ENCODE measurements at places on chromosomes 11 and 22.

GRCh38 chr22:45273452-45274075, 11.2 kb upstream of the UPK3A start:
- no peak for DNase-seq

- DNase-seq = no peak
Measured at GRCh38 chr11:69526453-69526810, 45.0 kb downstream of the LINC01488 start.

DNA sequence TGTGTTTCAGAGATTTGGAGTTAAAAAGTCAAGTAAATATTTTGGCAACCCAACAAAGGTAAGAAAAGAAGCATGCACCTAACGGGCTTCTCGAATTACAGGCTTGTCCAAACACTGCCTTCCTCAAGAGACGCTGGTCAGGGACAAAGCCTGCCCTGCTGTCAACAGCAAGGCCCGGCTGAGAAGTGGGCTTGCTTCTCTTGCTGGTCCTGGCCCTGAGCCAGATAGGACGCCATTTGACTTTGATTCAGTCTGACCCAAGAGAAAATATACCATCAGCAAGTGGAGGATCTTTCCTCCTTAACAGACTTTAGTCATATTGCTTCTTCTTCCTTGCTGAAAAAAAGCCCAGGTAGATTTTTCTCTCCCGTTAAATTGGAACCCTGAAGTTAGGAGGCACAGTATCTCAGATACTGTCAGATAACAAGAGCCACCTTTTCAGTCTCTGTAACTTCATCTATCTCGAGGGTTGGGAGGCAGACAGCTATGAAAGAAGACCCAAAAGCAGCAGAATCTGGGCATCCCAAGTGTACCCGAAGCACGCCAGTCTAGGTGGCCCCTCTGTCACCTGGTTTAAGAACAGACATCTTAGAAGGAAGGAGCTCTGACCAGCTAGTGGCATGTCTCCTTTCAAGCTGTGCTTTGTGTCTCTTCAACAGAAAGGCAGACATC, 57.5 kb downstream of the C22orf31 start:
- no peak for DNase-seq

DNA sequence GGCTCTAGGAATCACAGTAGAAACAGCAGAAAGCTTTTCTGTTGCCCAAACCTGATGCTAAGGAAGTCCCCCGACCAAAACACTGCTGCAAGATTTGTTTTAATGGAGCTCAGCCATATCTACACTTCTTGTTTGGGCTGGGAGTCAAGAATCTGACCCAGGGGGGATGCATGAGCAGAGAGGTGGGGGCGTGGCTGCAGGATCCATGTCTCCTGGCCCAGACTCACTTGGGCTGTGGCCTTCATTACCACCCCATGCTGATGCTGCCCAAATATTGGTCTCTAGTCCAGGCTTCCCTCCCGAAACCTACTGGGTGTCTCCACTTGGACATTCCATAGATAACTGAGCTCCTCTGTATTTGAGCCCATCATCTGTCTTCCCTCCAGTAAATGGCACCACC, 361.5 kb upstream of the LARGE1 start:
- no peak for DNase-seq

DNA sequence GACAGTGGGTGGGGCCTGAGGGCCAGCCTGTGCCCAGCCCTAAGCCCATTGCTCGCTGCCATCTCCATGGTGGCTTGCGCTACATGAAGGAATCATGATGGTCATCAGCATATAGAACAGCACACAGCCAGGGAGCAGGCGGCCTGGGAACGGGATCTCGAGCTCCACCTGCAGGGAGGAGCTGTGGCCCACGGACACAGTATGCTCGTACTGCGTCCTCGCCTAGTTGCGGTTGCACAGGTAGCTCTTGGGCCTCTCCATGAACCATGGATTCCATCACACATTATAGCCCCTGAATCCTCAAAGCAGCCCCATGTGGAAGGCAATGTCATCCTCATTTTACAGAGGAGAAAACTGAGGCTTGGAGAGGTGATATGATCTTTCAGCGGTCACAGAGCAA, 15.1 kb downstream of the SEC14L4 start:
- no peak for DNase-seq

DNA sequence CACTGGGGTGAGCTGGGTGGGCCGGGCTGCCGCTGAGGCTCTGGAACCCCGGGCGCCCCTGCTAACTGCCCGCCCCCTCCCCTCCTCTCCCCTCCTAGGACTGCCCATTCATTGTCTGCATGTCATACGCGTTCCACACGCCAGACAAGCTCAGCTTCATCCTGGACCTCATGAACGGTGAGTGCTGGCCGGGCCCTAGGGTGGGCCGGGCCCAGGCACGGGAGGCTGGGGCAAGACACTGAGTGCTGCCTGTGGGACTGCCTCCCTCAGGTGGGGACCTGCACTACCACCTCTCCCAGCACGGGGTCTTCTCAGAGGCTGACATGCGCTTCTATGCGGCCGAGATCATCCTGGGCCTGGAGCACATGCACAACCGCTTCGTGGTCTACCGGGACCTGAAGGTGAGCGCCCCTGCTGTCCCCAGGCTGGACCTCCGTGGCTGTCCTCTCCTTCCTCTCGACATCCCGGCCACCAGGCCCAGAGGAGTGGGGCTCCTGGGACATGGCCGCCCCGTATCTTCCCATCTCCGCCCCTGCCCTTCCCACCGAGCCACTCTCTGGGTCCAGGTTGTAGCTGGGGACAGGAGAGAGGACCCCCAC, 7.5 kb upstream of the ANKRD13D start:
- DNase-seq = peak; percentile 13

DNA sequence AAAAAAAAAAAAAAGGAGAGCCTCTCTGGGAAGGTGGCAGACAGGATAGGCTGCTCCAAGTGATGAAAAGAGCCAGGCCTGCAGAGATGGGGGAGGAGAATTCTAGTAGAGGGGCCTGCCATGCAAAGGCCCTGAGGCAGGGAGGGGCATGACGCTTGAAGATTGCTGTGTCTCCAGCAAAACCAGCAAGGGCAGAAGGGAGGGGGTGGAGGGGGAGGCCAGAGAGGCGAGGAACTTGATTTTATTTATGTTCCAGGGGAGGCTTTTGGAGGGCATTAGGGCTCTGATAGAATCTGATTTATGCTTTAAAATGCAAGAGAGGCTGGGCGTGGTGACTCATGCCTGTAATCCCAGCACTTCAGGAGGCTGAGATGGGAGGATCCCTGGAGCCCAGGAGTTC, 16.7 kb upstream of the PACSIN2 start:
- no peak for DNase-seq

- DNase-seq = no peak
Measured at GRCh38 chr11:8603696-8604077, 9.7 kb upstream of the STK33 start.

DNA sequence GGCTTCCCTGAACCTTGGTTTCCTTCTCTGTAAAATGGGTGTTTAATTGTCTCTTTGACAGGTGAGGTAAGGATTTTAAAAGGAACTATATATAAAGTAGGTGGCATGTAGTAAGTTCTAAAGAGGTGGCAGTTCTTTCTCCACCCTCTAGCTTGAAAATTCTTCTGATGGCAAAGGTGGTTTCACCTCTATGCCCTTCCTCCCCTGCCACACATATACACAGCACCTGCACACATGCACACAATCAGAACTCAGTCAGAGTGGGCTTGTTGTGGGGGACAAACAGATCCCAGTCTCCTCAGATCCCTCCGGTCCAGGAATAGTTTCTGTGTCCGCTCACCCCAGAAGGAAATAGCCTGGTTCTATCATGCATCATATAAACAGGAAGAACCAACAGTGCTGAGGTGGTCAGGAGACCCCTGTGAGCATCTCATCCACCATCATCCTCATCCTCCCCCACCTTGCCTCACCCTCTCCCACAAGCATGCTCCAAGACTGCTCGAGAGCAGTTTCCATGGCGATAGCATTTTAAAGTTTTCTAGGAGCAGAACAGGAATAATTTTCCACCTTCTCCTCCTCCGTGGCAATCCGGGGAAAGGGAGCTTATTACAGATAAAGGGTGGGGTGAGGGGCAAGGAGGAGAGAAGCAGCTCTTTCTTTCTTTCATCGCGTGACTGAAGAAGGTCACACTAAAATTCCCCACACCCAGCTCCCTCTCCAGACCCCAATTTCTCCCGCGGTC, 123.6 kb downstream of the CHST1 start:
- DNase-seq = no peak

GRCh38 chr22:22932512-22932941, 44.9 kb downstream of the IGLL5 start:
- DNase-seq = no peak

DNA sequence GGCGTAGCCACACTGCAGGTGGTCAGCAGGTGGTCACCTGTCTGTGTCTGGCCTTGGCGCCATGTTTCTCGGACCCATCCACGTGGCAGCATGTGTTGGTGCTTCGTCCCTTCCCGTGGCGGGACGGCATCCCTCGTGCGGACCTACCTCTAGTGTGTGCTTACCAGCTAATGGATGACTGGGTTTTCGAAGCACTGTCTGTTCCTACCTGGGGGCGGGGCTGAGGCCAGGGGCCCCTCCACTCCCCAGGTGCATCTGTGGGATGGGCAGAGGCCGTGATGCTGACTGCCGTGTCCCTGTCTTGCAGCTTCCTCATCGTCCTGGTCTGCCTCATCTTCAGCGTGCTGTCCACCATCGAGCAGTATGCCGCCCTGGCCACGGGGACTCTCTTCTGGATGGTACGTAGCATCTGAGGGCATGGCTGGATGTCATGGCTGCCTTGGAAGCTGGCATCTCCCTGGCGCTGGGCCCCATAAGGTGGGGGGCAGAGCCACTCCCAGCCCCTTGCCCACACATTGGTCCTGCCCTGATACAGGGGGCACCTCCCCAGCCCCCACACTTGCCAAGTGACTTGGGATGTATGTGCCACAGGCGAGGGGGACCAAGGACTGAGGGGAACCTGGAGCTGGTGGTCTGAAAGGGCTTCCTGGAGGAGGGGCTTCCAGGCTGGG, 82.9 kb downstream of the KCNQ1 start:
- DNase-seq = peak; percentile 51

DNA sequence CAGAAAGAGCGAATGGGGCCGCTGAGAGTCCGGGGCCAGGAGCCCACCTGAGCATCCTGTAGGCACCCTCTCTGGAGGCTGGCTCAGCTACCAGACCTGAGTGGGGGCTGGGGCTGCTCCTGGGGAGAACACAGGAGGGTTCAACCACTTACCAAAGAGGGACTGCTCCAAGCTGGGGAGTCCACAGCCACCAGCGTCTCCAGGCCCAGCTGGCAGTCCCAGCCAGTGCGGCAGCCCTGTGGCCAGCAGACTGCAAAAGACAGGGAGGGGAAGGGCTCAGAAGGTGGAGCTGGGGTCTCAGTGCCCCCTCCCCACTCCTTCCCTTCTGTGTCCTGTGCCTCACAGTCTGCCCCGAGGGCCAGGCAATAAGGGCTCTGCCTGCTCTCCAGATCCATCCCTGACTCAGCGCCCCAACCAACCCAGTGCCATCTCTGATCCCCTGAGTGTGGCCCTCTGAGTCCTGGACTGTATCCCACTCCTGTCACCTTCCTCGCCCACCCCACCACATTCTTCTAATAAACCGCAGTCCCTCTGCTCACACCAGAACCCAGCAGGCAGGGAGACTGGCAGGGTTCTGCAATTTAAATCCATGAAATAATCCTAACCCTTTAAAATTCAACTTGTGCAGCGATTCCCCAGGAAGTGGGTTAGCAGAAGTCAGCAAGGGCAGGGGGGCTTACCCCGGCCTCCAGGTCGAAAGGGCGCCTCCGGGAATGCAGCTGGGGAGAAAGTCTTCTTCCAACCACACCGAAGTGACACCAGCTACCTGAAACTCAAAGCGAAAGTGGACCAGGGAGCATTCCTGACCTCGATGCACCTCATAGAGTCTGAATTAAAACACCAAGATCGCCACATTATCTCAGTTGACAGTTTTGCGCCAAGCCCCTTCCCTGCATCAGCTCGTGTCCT, 13.3 kb downstream of the CHST1 start:
- DNase-seq = no peak

DNA sequence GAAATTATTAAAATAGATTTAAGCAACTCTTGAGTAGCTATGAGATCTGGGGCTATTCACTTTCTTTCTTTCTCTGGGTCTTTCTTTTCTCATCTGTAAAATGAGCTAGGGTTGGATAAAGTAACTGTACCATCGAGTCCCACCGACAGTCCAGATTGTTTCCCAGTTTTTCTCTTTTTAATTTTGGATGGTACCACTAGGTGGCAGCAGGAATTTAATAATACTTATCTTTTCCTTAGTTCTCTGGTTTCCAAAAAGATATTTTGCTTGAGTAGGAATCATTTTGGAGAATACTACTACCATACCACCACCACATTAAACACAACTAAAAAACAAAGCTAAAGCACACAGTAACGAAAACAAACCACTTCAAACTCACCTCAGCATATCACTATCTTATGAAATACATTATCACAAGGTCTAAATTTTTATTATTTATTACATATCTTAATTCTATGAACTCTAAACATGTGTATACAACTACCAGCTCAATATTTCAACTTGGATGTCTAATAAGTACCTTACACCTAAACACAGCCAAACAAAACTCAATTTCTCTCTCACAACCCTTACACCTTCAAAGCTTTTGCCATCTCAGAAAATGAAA, 584.0 kb downstream of the KCNA4 start:
- DNase-seq = no peak

All from Right ventricle myocardium inferior (tissue), 1 donor.